Neural crest cell (in vitro differentiated cells): ENCODE measurements at places on chromosomes 13 and 19. TPM values are rescaled to one million over a fixed set of nuclear protein-coding genes. Genes with fewer than 3 reads are reported as not detected.

- peaks cover 14% of the 10 kb centered on the region for H3K27me3 ChIP-seq
- DNase-seq: no peak
- peak overlapping the region; percentile 98 for H3K4me3 ChIP-seq
- peaks cover 75% of the 10 kb centered on the region for H3K36me3 ChIP-seq
- H3K4me1 ChIP-seq: peaks cover 34% of the 10 kb centered on the region
Measured at GRCh38 chr19:19900139-19900728, 512 bp upstream of the ZNF93 start.

GRCh38 chr19:41226053-41226873 is 7.2 kb downstream of the AXL start:
- peak overlapping the region; percentile 86 for H3K4me3 ChIP-seq
- DNase-seq: peak; percentile 31
- H3K36me3 ChIP-seq: no peaks in the 10 kb centered on the region
- peaks cover 25% of the 10 kb centered on the region for H3K27me3 ChIP-seq

LILRA5 gene
- total RNA-seq: not detected in 2 replicates

LILRB4 gene
- not detected in 2 replicates for total RNA-seq

F10 gene
- total RNA-seq: 0.89 and 1.0 TPM in 2 replicates

DNA sequence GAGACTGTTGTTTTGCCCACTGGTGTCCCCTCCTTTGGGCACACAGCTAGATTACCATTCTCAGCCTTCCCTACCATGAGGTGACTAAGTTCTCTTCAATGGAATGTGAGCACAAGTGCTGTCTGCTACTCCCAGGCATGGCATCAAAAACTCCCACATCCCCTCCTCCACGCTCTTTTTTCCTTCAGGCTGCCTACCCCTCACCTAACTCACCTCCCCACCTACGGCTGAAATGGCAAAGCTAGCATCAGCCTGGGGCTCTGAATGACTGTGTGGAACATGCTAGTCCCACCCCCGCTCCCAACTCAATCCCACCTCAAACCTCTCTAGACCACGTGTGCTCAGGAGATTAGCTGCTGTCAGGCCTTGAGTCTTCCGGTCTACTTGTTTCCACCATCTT is 512.2 kb downstream of the DIAPH3 start:
- no peaks in the 10 kb centered on the region for H3K36me3 ChIP-seq
- H3K4me1 ChIP-seq: peaks cover 16% of the 10 kb centered on the region

DNA sequence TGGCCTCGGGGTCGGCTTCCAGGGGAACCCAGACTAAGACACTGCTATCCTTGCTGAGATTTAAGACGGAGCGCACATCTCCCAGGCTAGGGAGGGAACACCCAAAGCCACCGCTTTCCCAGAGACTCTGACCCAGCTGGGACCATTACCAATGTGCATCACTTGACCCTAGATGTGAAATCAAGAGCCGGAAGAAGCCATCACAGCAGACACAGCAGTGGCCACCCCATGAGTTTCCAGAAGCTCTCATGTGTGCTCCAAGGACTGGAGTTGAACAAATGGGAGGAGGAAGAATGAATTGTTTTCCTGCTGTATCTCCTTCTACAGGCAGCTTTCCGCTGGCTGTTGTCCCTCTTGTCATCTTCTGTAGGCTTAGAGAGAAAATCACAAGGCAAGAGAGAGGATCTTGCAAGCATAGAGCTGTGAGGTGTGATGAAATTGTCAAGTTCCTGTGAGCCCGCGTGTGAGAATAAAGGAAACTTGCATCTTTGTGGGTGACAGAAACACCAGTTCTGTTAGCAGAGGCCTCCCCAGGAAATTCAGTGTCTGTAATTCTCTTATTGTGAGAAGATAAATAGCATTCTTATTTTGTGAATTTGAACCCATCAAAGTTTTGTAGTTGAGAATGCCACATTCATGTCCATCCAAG is 711.8 kb downstream of the UQCRFS1 start:
- H3K27me3 ChIP-seq: no peaks in the 10 kb centered on the region
- no peak overlapping the region for H3K27ac ChIP-seq
- DNase-seq: no peak
- H3K4me3 ChIP-seq: no peak overlapping the region
- H3K4me1 ChIP-seq: peaks cover 19% of the 10 kb centered on the region
- H3K36me3 ChIP-seq: no peaks in the 10 kb centered on the region

MED16 gene
- 73.9 and 77.7 TPM in 2 replicates for total RNA-seq

GRCh38 chr19:49890349-49891311 is 6.1 kb downstream of the IL4I1 start:
- H3K27ac ChIP-seq: no peak overlapping the region
- H3K4me1 ChIP-seq: peaks cover 4% of the 10 kb centered on the region
- no peak overlapping the region for H3K4me3 ChIP-seq
- DNase-seq: peak; percentile 46
- H3K27me3 ChIP-seq: peaks cover 27% of the 10 kb centered on the region
- H3K36me3 ChIP-seq: peaks cover 5% of the 10 kb centered on the region

DNA sequence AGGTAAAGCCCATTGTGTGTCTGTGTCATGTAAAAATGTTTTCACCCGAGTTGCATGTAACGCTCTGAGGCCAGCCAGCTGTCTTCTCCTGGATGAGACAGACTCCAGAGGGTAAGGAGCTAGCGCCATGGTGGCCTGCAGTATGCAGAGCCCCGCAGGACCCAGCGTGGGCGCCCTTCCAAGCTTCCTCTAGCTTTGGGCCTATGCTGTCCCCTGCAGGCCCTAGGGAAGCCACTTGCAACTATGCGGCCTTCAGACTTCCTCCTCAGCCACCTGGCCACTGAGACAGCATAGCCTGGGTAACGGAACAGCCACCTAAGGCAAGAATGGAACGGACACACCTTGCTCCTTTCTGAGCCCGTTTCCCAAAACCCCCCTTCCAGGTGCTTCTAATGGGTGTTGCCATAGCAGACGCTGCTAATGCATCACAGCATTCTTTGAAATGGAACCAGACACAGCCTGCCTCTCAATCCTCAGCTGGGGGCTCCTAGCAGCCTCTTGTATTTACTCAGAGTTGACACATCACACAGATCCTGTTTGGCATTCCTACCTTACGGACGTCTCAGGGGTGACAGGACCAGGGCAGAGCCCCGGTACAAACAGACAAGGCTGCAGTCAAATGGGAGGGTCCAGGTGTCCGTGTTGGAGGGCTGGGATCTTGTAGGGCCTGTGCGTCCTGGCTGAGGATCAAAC is 6.2 kb downstream of the FAM32A start:
- no peak for DNase-seq
- H3K4me1 ChIP-seq: peaks cover 8% of the 10 kb centered on the region
- no peak overlapping the region for H3K27ac ChIP-seq
- H3K27me3 ChIP-seq: no peaks in the 10 kb centered on the region
